Activated CD8-positive, alpha-beta memory T cell treated with anti-CD3 and anti-CD28 coated beads for 4 hours (primary cell): ENCODE measurements at places on chromosomes 3 and 15.

DNA sequence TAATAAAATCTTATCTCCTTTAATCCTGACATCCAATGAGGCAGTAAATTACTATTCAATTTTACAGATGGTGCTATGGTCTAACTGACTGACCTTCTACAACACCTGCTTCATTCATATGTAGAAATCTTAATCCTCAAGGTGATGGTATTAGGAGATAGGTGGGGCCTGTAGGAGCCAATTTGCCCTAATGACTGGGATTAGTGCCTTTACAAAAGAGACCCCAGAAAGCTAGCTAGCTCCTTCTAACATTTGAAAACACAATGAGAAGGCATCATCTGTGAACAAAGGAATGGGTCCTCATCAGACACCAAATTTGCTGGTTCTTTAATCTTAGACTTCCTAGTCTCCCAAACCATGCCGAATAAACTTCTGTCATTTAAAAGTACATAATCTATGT lies 137.4 kb upstream of the UBP1 start:
- DNase-seq, result no peak

DNA sequence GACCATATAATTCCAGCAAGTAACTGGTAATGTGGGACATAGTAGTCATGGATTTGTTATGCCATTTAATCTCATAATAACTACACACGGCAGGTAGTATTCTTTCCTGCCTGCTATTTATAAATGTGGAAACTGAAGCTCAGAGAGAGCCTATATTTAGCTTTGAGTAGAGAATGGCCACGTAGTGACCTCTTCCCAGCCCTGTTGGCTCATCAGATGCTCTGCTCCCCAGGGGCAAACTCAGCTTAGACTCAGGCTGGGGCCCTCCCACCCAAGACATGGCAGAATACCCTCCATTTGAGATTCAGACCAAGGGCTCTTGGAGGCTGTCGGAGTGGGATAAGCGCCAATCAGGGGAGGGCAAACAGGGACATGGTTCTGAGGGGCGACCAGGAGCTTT lies 17.3 kb upstream of the HDAC11 start:
- DNase-seq, result no peak

DNA sequence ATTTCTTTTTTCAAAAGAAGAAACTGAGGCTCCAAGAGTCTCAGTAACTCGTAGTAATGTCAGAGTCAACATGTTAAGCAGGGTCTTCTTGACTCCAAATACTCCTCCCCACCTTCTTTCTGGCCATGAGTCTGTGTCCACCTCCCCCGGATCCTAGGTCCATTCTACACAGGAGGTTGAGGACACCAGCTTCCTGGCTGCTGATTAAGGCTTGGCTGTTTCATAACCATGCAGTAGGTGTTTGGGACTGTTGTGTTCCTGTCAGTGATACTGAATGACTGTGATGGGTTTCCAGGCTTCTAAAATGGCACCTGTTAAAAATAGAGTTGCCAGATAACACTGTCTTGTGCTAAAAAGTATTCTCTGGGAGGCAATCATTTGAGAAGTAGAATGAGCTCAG lies 130.8 kb upstream of the IL12A start:
- no peak for DNase-seq

DNA sequence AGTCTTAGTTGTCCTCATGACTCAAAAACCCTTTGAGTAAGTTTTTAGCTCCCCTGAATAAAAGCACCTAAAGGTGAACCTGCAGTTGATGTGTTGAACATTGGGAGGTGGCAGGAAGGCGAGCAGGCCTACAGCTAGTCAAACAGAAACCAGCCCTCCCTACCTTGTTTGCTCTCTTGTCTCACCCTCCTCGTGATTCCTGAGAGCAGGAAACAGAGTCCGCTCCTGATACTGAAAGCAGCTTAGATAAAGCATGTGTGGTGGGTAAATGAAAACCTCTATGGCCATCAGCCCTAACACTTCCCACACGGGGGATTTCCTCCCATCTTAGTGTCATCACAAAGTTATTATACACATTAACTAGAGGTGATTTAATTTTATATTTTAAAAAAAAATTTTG lies 21.8 kb upstream of the CLDN18 start:
- no peak for DNase-seq

GRCh38 chr15:28888302-28888894 lies 2.6 kb downstream of the APBA2 start:
- DNase-seq, result no peak

DNA sequence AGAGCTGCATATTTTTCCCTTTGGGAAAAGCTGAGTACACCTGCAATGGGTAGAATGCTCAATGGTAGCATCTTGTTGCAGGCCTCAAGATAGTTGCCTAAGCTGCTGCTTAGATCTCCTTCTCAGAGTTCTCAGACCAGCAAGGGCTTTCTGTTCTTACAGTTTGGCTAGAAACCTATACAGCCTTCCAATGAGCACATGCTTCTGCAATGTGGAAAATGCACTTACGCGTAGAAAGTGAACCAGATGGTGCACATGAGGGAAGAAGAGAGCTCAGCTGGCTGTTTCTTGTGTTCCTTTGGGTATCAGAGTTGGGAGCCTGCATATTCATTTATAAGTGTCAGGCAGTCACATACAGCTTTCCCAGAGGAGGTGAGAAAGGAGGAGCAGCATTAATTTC lies 136.4 kb downstream of the B3GALNT1 start:
- DNase-seq, result no peak

- no peak for DNase-seq
These were observed 1046.3 kb downstream of the ROBO2 start for GRCh38 chr3:78086150-78086549.

- DNase-seq, result no peak
These were observed 4.1 kb upstream of the MB21D2 start for GRCh38 chr3:192921793-192922192.

DNA sequence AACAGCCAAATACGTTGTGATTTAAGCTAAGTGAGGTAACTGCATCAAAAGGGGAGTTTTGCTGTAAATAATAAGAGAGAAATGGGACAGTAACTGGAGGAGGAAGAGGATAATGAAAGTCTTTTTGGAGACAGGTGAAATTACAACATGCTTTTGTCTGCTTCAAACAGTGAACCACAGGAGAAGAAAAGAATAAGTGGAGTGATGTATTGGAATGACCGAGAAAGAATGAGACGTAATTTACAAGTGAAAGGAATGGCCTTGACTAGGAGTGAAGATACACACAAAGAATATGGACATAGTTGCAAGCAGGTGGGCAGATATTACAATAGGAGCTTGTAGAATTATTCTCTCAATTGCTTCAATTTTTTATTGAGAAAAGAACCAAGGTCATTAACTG lies 550.8 kb downstream of the DIPK2A start:
- no peak for DNase-seq

- no peak for DNase-seq
These were observed 118.5 kb downstream of the TLE3 start for GRCh38 chr15:69979262-69979661.

- no peak for DNase-seq
These were observed 164.3 kb upstream of the GMNC start for GRCh38 chr3:191026746-191027145.

GRCh38 chr3:74410276-74410941 lies 204.1 kb downstream of the CNTN3 start:
- no peak for DNase-seq

DNA sequence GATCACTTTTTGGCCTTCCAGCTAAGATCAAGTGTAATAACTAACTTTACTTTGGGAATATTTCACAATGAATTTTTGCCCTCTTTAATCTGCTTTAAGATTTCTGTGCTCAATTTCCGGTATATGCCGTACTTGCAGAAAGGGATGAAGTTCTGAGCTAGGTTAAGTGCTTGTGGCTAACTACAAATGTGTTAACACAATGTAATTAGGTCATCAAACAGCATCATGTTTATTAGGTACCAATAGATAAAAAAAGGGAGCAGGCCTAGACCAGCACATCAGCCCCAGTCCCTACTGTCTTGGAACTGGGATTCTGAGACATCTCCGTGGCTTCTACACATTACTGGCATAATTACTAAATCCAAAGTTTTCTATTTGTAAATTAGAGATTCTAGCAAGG lies 932.7 kb upstream of the CFAP20DC start:
- DNase-seq, result no peak

GRCh38 chr15:81516012-81516411 lies 142.0 kb upstream of the TMC3 start:
- DNase-seq, result no peak

DNA sequence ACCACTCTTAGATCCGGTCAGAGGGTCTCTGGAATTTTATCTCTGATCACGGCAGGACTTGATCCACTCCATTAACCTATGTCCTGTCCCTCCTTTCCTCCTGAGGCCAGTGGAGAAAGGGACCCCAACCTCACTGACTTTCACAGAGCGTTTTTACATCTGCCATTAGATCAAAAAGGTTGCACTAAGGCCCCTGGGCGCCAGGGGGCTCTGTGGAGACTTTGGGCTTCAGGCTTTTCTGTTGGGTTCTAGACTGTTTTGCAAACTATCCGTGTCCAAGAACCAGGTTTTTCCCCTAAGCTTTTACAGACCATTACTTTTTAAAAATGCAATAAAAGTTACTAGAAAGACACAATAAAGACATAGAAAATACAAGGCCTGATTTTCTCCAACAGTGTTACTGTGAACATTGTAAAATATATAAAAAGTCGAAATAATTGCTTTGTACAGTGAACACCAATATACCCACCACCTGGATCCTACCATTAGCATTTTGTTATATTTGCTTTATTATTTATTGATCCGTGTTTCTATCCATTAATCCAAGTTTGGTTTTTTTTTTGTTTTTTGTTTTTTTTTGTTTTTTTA lies 159.7 kb downstream of the POLR2M start:
- DNase-seq, result peak; percentile 2
